ENCODE measurements at places on chromosomes 7 and 10. TPM values are rescaled to one million over a fixed set of nuclear protein-coding genes. Genes with fewer than 3 reads are reported as not detected.
A peak's percentile ranks its signal among the peaks of the same experiment; 100 is the strongest.

GRCh38 chr7:21947946-21948345 is 2.2 kb upstream of the CDCA7L start:
- H3K36me3 ChIP-seq: no peaks in the 10 kb centered on the region
- peaks cover 4% of the 10 kb centered on the region for H3K4me1 ChIP-seq
- H3K4me3 ChIP-seq: no peak overlapping the region
- no peak for DNase-seq
- no peak overlapping the region for H3K27ac ChIP-seq

GRCh38 chr10:30583778-30584415 is 45.7 kb downstream of the LYZL2 start:
- no peaks in the 10 kb centered on the region for H3K36me3 ChIP-seq
- peak overlapping the region; percentile 80 for H3K27ac ChIP-seq
- DNase-seq: peak; percentile 44
- peaks cover 46% of the 10 kb centered on the region for H3K4me1 ChIP-seq
- no peaks in the 10 kb centered on the region for H3K27me3 ChIP-seq
- peak overlapping the region; percentile 23 for H3K4me3 ChIP-seq

DNA sequence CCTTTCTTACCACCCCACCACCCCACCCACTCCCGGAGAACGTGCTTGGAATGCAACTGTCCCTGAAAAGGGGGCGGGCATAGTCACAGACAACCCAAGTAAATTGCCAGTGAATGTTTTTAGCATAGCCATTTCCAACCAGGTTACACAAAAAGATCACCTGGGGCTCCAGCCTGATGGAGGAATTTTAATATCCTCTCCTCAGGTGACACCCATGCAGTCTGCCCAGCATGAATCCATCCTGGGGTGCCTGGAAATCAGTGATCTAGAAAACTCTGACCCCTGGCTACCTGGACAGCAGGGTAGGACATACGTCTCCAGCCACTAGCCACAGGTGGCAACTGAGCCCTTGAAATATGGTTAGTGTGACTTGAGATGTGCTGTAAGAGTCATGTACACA is 61.1 kb downstream of the SORBS1 start:
- no peaks in the 10 kb centered on the region for H3K4me1 ChIP-seq
- no peak overlapping the region for H3K4me3 ChIP-seq
- no peak for DNase-seq
- no peaks in the 10 kb centered on the region for H3K36me3 ChIP-seq
- H3K27ac ChIP-seq: no peak overlapping the region
- H3K27me3 ChIP-seq: no peaks in the 10 kb centered on the region

- DNase-seq: no peak
- H3K27ac ChIP-seq: no peak within 1 kb of the TSS
- H3K27me3 ChIP-seq: peaks cover 99% of the 10 kb centered on the region
- no peaks in the 10 kb centered on the region for H3K36me3 ChIP-seq
- peak within 1 kb of the TSS; percentile 40 for H3K4me3 ChIP-seq
These were observed at the start of gene ACHE for GRCh38 chr7:100895701-100895955. ACHE (minus strand) TSS chr7:100895888; CDS start chr7:100894232, 1,656 bp downstream.

- peak overlapping the region; percentile 88 for H3K4me3 ChIP-seq
- no peaks in the 10 kb centered on the region for H3K4me1 ChIP-seq
- H3K27me3 ChIP-seq: no peaks in the 10 kb centered on the region
- no peaks in the 10 kb centered on the region for H3K36me3 ChIP-seq
- DNase-seq: no peak
- peak overlapping the region; percentile 92 for H3K27ac ChIP-seq
These were observed 1.5 kb downstream of the DOCK4 start for GRCh38 chr7:112204499-112205342.

DNA sequence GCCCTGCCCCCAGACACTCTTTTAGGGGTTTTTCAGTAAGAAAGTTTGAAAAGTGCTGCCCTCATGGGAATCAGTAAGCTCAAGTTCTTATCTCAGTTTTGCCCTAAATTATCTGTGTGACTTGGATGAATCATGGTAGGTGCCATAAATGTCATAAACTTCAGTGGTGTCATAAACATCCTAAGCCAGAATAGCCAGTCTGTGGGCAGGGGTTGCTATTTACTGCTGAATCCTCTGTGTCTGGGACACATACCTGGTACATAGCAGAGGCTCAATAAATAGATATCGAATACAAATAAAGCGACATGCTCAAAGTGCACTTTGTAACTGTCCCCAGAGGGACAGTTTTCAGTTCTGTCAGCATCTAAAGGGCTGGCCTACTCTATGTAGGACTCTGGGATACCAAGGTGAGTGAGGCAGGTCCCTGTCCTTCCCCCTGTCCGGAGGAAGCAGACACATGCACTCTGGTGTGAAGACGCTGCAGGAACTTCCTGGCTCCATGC is 502.1 kb downstream of the RPS24 start:
- no peak for DNase-seq
- no peaks in the 10 kb centered on the region for H3K27me3 ChIP-seq
- H3K27ac ChIP-seq: no peak overlapping the region
- H3K4me3 ChIP-seq: no peak overlapping the region

- H3K4me1 ChIP-seq: peaks cover 23% of the 10 kb centered on the region
- H3K4me3 ChIP-seq: no peak overlapping the region
- H3K27ac ChIP-seq: peak overlapping the region; percentile 59
- peak; percentile 22 for DNase-seq
- H3K36me3 ChIP-seq: no peaks in the 10 kb centered on the region
- no peaks in the 10 kb centered on the region for H3K27me3 ChIP-seq
These were observed 10.3 kb upstream of the ANKRD1 start for GRCh38 chr10:90930971-90931871.

GRCh38 chr10:14309593-14309992 is 21.1 kb downstream of the FRMD4A start:
- no peak overlapping the region for H3K4me3 ChIP-seq
- H3K27ac ChIP-seq: no peak overlapping the region
- no peak for DNase-seq
- H3K4me1 ChIP-seq: no peaks in the 10 kb centered on the region
- H3K36me3 ChIP-seq: no peaks in the 10 kb centered on the region
- no peaks in the 10 kb centered on the region for H3K27me3 ChIP-seq

DNA sequence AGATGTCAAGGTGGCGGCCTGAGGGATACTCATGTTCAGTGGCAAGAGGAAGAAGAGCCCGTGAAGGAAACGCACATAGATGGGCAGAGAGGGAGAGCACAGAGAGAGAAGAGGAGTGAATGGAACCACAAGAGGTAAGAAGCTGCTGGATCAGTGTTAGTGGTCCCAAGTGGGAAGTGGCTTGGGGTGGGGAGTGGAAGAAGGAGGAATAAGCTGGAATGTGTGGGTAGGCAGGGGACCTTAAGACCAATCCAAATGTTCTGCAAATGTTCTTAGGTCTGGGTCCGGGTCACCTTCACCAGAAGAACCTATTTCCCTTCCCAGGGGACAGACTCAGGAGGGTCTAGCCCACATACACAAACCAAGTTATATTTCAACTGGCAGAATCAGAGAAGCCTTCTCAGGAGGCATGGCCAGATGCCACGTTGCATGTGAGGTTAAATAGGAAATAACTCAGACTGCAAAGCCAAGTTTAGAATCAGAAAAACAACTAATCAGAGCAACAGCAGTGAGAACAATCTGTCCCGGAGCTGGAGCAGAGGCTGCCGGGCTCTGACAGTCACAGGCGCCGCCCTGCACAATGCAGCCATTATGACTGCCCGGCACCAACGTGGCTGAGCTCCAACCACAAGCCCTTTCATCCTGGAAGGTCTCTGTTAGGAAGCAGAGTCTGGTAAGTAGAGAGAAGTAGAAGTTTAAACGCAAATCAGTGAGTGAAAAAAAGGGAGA is 78.6 kb upstream of the ARMC3 start:
- peak overlapping the region; percentile 9 for H3K27ac ChIP-seq
- no peak overlapping the region for H3K4me3 ChIP-seq
- H3K36me3 ChIP-seq: no peaks in the 10 kb centered on the region
- H3K27me3 ChIP-seq: no peaks in the 10 kb centered on the region
- H3K4me1 ChIP-seq: no peaks in the 10 kb centered on the region
- peak; percentile 73 for DNase-seq

DNA sequence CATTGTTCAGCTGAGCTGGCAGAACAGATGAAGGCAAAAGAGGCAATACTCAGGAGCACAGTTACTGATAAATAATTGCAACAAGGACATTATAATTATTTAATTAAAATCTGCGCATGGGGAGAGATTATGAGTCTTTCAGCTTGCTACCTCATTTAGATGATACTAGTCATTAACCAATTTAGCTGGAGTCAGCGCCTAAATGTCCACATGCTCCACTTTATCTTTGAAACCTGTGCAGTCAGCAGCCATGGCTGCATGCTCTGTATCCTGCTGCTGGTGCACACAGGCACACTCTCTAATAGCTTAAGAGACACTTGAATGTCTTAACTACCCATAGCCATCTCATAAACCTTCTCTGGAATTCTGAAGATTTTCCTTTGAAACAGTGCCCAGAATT is 196.8 kb downstream of the PPP1R3A start:
- H3K27me3 ChIP-seq: no peaks in the 10 kb centered on the region
- H3K4me1 ChIP-seq: no peaks in the 10 kb centered on the region
- no peak overlapping the region for H3K4me3 ChIP-seq
- DNase-seq: no peak
- H3K27ac ChIP-seq: no peak overlapping the region

DNA sequence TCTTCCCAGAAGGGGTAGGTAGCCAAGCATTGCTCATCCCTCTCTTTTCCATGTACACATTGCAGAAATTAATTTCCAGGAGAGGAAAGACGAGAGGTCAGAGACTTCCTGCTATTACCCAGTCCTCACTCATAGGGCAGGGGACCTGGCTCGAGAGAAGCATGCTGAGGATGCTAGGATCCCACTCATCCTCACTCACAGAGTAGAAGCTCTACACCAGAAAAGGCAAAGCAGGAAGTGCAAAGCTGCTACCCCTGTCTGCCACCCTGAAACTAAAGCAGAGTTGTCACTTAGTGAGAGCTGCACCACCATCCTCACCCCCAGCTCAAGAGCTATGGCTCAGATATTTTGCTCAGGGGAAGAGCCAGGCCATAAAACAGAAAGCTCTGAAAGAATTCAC is 9.9 kb downstream of the OR9A2 start:
- no peak overlapping the region for H3K27ac ChIP-seq
- no peaks in the 10 kb centered on the region for H3K36me3 ChIP-seq
- DNase-seq: no peak
- H3K4me3 ChIP-seq: no peak overlapping the region

GRCh38 chr10:13724484-13724883 is 137.7 kb downstream of the PRPF18 start:
- no peaks in the 10 kb centered on the region for H3K27me3 ChIP-seq
- no peak overlapping the region for H3K4me3 ChIP-seq
- peaks cover 10% of the 10 kb centered on the region for H3K4me1 ChIP-seq
- no peak overlapping the region for H3K27ac ChIP-seq
- H3K36me3 ChIP-seq: no peaks in the 10 kb centered on the region
- DNase-seq: no peak

- no peaks in the 10 kb centered on the region for H3K27me3 ChIP-seq
- H3K4me3 ChIP-seq: no peak overlapping the region
- no peak overlapping the region for H3K27ac ChIP-seq
These were observed 235.9 kb downstream of the SLC25A13 start for GRCh38 chr7:96085953-96086352.

GRCh38 chr7:2313450-2314208 is 612 bp downstream of the SNX8 start:
- H3K4me1 ChIP-seq: peaks cover 10% of the 10 kb centered on the region
- H3K36me3 ChIP-seq: no peaks in the 10 kb centered on the region
- H3K4me3 ChIP-seq: peak overlapping the region; percentile 91
- no peaks in the 10 kb centered on the region for H3K27me3 ChIP-seq

DNA sequence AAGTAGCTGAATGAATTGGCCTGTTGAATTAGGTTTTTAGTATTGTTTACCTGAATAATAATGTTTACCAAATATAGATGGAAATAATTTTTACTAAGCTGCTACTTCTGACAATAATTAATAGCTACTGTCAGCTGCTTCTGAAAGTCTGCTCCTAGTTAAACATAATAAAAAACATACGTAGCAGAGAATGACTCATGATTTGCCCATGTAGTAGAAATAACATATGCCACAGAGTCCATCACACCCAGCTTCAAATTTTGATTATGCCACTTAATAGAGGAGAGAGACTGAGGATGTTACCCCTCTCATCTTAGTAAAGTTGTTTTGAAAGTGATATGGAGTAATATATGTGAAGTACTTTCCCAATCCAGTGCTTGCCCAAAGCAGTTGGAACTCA is 57.6 kb upstream of the MDFIC start:
- H3K27ac ChIP-seq: no peak overlapping the region
- no peaks in the 10 kb centered on the region for H3K27me3 ChIP-seq
- H3K4me3 ChIP-seq: no peak overlapping the region
- DNase-seq: no peak
- H3K36me3 ChIP-seq: no peaks in the 10 kb centered on the region

DNA sequence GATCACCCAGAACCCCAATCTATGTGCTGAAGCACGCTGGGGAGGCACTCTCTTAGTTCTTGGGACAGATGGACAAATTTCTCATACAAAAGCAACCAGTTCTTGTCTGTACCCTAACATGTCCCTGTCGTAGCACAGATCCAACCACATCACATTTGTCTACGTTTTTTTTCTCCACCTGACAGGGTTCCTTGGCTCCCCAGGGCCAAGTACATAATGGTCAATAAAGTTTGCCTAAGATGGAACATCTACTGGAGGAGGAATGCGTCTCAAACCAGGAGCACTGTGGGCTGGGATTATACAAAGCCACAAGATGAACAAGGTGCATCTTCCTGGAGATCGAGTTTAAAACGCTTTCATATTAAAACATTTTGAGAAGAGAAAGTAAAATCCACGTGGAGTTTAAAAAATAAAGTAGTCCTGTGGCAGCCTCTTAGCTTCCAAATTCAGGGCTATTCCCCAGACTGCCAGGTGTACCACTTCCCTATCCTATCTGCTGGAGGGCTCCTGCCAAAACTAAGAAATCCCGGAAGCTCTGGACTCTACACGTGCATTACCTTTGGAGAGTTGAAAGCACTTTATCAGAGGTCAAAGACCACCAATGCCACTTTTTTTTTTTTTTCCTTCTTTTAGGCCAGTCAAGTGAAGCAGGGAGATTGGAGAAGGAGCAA is 1.4 kb downstream of the TMEM243 start:
- H3K4me1 ChIP-seq: peaks cover 48% of the 10 kb centered on the region
- H3K27me3 ChIP-seq: peaks cover 29% of the 10 kb centered on the region
- no peak for DNase-seq
- H3K27ac ChIP-seq: peak overlapping the region; percentile 92
- H3K36me3 ChIP-seq: no peaks in the 10 kb centered on the region
- H3K4me3 ChIP-seq: peak overlapping the region; percentile 94

DNA sequence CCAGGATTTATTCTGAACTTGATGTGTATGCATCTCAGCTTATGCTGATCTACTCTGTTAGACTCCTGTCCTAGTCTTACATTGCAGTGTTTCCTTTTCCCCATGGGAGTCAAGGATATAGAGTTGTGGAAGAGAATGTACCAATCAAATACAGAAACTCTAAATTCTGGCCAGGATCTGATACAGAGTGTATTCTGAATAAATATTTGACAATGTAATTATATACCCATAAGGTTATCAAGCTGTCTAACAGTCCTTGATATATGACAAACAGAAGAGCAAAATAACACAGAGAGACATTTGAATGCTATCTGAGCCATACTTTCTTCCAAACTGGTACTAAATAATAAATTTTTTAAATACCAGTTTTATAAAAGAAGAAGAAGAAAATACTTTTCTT is 116.8 kb downstream of the ETV1 start:
- no peak overlapping the region for H3K27ac ChIP-seq
- H3K4me3 ChIP-seq: no peak overlapping the region
- H3K27me3 ChIP-seq: no peaks in the 10 kb centered on the region
- no peak for DNase-seq
- no peaks in the 10 kb centered on the region for H3K36me3 ChIP-seq

The FOXP2 gene
- total RNA-seq: 9.0 TPM

The MYOZ1 gene
- 2.1 TPM for total RNA-seq

The PLEKHS1 gene
- total RNA-seq: 4.7 TPM

The BICC1 gene
- total RNA-seq: 15.4 TPM

The LRRTM3 gene
- total RNA-seq: not detected

The STEAP1B gene
- 0.85 TPM for total RNA-seq

The UFSP1 gene
- 1.8 TPM for total RNA-seq

The MTURN gene
- 18.2 TPM for total RNA-seq

The ABCB8 gene
- total RNA-seq: 47.5 TPM

The BPGM gene
- 18.6 TPM for total RNA-seq
